ENCODE measurements at places on chromosomes 5 and 9.

DNA sequence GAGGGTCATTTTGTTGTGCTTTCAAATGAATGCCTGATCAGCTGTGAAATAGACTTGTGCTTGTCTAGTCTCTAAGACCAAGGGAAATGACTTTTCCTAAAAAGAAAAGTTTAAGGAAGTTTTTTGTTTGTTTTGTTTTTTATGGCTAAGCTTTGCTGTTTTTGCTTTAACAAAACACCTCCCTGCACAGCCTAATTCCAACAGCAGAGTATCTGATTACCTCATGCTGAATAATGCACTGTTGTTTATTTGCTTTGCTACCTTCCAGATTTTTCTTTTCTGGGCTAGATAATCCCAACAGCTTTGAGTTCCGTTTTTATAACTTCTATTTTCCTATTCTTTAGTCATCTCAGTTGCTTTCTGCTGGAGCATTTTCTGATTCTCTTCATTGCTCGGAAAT, 95.8 kb downstream of the AOPEP start:
- H3K27me3 ChIP-seq: no peaks in the 10 kb centered on the region
- H3K27ac ChIP-seq: peak overlapping the region; percentile 54
- no peak overlapping the region for H3K4me3 ChIP-seq
- H3K4me1 ChIP-seq: peaks cover 7% of the 10 kb centered on the region

DNA sequence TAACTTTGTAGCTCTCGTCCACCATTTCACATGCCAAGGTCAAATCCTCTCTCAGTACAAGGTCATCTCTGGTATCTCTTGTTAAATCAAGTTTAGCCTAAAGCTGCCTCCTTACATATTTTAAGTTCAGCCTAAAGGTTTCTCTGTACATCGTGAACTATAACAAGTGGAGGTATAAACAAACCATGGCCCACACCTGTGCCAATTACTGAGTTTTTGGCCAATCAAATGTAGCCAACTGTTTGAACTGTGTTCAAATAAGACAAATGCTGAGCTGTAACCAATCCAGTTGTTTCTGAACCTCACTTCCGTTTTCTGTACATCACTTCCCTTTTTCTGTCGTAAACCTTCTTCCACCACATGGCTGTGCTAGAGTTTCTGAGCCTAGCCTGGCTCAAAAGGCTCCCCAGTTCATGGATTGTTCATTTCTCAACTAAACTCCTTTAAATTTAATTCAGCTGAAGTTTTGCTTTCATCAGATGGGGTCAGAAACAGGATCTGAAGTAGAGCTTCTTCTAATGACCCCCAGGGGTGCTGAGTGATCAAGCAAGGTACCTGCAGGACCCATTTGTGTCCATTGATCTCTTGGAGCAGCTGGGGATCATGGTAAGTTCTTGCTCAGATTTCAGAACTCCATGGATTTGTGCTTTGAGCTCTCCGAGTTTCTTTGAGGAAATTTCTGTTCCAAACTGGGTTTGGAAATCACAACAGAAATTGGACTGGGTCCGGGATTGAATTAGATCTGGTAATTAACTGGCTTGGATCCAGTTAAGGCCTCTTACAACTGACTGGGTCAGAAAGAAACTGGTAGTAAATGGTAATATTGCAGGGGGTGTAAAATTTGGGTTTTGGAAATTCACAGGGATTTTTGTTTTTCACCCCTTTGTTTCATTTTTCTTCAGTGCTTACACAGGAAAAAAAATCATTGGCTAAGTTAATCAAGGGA, 11.0 kb upstream of the NANS start:
- no peak overlapping the region for H3K27ac ChIP-seq
- H3K27me3 ChIP-seq: no peaks in the 10 kb centered on the region
- peaks cover 9% of the 10 kb centered on the region for H3K36me3 ChIP-seq
- no peak overlapping the region for H3K4me3 ChIP-seq

GRCh38 chr5:96292582-96293247, 140.3 kb downstream of the PCSK1 start:
- H3K27me3 ChIP-seq: no peaks in the 10 kb centered on the region
- no peak overlapping the region for H3K4me3 ChIP-seq
- H3K4me1 ChIP-seq: peaks cover 3% of the 10 kb centered on the region
- no peaks in the 10 kb centered on the region for H3K36me3 ChIP-seq
- H3K27ac ChIP-seq: no peak overlapping the region

GRCh38 chr5:158852622-158853021, 247.1 kb downstream of the EBF1 start:
- no peak overlapping the region for H3K27ac ChIP-seq
- no peaks in the 10 kb centered on the region for H3K4me1 ChIP-seq
- H3K4me3 ChIP-seq: no peak overlapping the region

DNA sequence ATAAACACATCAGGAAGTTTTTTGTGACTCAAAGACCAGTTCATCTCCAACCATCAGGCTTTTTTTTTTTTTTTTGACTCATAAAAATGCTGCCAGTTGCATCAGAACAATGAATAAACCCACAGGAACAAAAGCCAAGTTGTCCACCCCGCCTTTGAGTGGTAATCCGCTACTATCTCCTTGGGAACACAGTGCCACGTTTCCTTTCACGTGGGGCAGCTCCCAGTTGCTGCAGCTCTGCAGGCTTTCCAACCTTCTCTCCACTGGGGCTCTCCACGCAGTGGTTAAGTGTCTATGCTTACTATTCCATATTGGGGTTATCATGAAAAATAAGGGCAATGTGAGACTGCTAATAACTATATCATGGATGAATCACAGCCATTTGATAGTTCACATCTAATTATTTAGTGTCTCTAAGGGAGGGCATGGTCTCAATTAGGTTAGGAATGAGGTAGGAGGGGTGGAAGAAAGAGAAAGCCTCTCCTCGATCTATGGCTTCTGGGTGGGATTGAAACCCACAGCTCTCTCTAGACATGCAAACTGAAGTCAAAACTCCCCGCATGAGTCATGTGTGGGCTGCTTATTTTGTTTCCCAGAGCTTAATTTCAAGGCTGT, 55.8 kb upstream of the ACTBL2 start:
- H3K27me3 ChIP-seq: no peaks in the 10 kb centered on the region
- DNase-seq: no peak
- H3K4me1 ChIP-seq: no peaks in the 10 kb centered on the region
- no peaks in the 10 kb centered on the region for H3K36me3 ChIP-seq
- H3K4me3 ChIP-seq: no peak overlapping the region
- H3K27ac ChIP-seq: no peak overlapping the region

DNA sequence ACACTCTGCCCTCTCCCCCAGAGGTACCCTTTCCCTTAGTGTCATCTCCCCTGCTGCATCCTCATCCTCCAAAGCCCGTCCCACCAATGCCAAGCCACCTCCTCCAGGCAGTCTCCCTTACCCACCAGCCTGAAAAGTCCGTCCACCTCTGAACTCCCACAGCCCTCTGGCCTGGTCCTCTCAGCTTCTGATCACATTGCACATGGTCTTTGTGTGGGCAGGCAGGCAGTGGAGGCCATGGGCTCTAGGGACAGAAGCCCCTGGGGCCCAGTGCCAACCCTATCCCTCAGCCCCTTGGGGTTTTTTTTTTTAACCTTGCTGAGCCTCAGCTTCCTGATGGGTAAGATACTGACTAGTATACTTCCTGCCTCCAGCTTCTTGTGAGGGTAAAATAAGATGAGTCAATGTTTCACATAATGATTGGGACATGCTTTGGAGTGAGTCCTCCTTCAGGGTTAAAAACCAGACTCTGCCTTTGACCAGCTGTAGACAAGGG, 19.4 kb downstream of the CSF1R start:
- H3K27ac ChIP-seq: no peak overlapping the region
- no peak overlapping the region for H3K4me3 ChIP-seq
- H3K27me3 ChIP-seq: no peaks in the 10 kb centered on the region
- H3K36me3 ChIP-seq: no peaks in the 10 kb centered on the region

DNA sequence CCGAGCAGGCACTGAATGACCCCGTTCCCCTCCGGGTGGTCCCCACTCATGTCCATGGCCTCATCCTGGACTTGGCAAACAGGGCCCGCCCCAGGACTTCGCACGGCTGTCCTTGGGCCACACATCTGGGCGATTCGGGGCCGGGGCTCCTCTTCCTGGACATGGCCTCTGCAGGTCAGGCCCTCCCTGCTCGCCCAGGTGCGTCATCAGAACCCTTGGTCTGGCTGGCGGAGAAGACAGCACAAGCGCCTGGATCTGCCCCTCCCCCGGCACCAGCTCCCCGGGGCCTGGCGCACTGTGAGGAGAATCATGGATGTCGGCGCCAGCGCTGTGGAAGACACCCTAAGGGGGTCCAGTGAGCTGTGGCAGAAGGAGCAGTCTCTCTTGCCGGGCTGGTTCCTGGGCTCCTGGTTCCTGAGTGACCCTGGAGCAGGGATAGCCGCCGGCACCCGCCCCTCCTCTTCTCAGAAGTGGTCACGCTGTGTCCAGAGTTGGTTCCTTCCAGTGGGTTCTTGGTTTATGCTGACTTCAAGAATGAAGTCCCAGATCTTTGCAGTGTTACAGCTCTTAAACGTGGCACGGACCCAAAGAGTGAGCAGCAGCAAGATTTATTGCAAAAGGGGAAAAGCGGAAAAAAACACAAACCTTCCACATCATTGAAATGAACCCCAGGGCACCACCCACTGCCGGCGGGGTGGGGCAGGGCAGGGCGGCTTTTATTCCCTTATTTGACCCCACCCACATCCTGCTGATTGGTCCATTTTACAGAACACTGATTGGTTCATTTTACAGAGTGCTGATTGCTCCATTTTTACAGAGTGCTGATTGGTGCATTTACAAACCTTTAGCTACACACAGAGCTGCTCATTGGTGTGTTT, 25.9 kb upstream of the SLC12A7 start:
- H3K36me3 ChIP-seq: no peaks in the 10 kb centered on the region
- H3K4me3 ChIP-seq: no peak overlapping the region
- peaks cover 49% of the 10 kb centered on the region for H3K4me1 ChIP-seq
- peak overlapping the region; percentile 84 for H3K27ac ChIP-seq

DNA sequence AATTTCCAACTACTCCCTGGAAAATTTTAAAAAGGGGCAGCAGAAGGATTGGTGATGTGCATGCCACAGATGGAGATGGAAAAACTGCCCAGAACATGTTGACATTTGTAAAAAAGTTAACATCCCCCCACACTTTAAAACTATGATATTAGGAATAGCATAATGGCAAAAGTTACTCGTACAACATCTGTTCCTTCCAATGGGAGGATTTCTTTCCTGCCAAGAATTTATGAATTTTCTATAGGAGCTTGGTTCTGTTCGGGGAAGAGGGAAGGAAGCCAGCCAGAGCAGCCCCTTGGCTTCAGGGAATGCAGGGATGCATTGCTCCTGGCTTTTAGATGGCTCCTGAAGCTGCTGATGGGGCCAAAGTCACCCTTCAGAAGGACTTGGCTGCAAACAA, 22.7 kb downstream of the KLF4 start:
- H3K4me3 ChIP-seq: no peak overlapping the region
- H3K36me3 ChIP-seq: no peaks in the 10 kb centered on the region
- DNase-seq: no peak
- H3K4me1 ChIP-seq: no peaks in the 10 kb centered on the region
- H3K27me3 ChIP-seq: peaks cover 2% of the 10 kb centered on the region

DNA sequence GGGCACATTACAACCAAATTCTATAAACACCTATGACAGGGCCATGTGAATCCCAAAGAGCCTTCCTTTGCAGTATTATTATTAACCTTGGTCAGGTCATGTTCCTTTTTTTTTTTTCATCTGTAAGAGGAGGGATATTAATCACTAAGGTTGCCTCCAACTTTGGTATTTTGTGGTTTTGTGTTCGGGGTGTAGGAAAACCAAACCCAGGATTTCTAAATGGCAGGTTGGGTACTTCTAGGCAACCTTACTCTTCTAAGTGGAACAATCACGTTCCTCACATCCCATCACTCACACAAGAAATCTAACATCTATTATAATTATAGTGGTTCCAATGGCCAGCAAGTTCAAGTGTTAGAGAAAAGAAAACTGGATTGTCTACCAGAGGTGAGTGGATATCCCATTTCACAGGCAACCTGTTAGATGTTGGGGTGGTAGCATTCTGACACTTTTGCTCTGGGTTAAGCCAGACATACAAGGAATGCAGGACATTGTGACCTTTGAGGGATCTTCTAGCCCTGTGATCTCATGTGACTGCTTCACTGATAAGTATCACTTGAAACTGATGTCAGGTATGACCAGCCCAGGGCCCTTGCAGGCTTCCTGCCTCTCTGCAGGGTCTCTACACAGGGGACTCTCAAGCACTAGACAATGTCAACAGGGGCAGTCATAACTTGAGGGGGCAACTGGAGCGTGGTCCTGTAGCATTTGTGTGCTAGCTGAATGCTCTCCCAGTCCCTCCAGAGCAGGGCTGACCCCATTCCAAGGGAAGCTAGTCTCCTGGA, 126.2 kb upstream of the VLDLR start:
- H3K4me3 ChIP-seq: no peak overlapping the region
- H3K27ac ChIP-seq: no peak overlapping the region
- H3K36me3 ChIP-seq: no peaks in the 10 kb centered on the region
- no peaks in the 10 kb centered on the region for H3K4me1 ChIP-seq
- no peaks in the 10 kb centered on the region for H3K27me3 ChIP-seq

GRCh38 chr9:107637421-107638420, 148.2 kb upstream of the KLF4 start:
- H3K27ac ChIP-seq: no peak overlapping the region
- H3K4me3 ChIP-seq: peak overlapping the region; percentile 46
- no peak for DNase-seq
- H3K36me3 ChIP-seq: no peaks in the 10 kb centered on the region
- no peaks in the 10 kb centered on the region for H3K4me1 ChIP-seq

- no peak overlapping the region for H3K4me3 ChIP-seq
- H3K36me3 ChIP-seq: no peaks in the 10 kb centered on the region
- no peaks in the 10 kb centered on the region for H3K4me1 ChIP-seq
- no peaks in the 10 kb centered on the region for H3K27me3 ChIP-seq
- H3K27ac ChIP-seq: no peak overlapping the region
These were observed 162.9 kb downstream of the TSSK1B start for GRCh38 chr5:113271745-113272454.

GRCh38 chr5:31459594-31459993, 72.3 kb downstream of the DROSHA start:
- no peaks in the 10 kb centered on the region for H3K27me3 ChIP-seq
- H3K4me3 ChIP-seq: no peak overlapping the region
- no peaks in the 10 kb centered on the region for H3K4me1 ChIP-seq
- H3K36me3 ChIP-seq: peaks cover 26% of the 10 kb centered on the region

GRCh38 chr5:83029912-83030311, 47.3 kb downstream of the TMEM167A start:
- H3K27me3 ChIP-seq: no peaks in the 10 kb centered on the region
- H3K36me3 ChIP-seq: no peaks in the 10 kb centered on the region
- H3K27ac ChIP-seq: no peak overlapping the region
- H3K4me1 ChIP-seq: no peaks in the 10 kb centered on the region

GRCh38 chr5:53006911-53007890, 18.0 kb downstream of the ITGA2 start:
- H3K4me1 ChIP-seq: peaks cover 56% of the 10 kb centered on the region
- no peak overlapping the region for H3K4me3 ChIP-seq
- peak overlapping the region; percentile 46 for H3K27ac ChIP-seq
- no peaks in the 10 kb centered on the region for H3K36me3 ChIP-seq
- H3K27me3 ChIP-seq: no peaks in the 10 kb centered on the region
- DNase-seq: no peak
